Coronary artery (tissue), 2 donors: ENCODE measurements at places on chromosomes 4 and X.

- DNase-seq, result no peak
These were observed 10.4 kb downstream of the OGT start for GRCh38 chrX:71543316-71543715.

- no peak for DNase-seq
These were observed 5.0 kb downstream of the ARSD start for GRCh38 chrX:2924151-2924550.

- DNase-seq, result no peak
These were observed 298.3 kb upstream of the AGA start for GRCh38 chr4:177740563-177740962.

GRCh38 chrX:78548012-78548411 lies 111.1 kb downstream of the RTL3 start:
- no peak for DNase-seq

GRCh38 chr4:6137027-6137746 lies 63.2 kb downstream of the JAKMIP1 start:
- DNase-seq, result no peak

DNA sequence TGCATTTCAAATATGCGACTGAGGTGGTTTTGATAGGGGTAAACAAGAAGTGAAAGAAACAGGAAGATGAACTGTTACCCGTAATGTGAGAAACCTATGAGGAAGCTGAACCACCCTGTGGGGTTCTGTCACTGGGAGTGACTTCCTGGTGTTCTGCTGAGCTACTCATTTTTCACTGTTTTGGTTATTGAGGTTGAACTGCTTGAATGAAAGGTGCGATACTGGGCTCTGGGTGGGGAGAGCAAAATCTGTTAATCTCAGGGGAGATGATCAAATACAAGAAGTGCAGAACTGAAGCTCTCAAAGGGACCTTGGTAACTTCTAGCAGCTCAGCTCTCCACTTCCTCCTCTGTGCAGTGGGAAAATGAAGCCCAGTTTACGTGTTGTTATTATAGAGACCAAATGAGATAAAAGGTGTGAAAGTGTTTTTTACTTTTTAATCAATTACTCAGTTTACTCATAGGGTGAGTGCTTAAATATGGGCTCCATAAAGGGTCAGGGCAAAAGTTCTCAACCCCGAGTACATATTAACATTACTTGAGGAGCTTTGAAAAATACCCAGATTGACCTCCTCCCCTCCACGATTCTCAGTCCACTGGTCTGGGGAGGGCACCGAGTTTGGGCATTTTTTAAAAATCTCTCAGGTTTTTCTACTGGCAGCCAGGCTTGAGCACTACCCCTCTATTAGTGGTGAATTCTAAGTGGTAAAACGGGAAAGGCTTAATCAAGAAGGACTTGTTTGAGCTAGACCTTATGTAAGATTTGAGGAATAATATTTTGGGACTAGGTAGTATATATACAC lies 66.7 kb downstream of the COQ2 start:
- no peak for DNase-seq

- no peak for DNase-seq
These were observed 41.5 kb upstream of the ZXDA start for GRCh38 chrX:57951666-57952319.

GRCh38 chr4:69830560-69831269 lies 29.2 kb downstream of the SULT1E1 start:
- DNase-seq, result no peak

DNA sequence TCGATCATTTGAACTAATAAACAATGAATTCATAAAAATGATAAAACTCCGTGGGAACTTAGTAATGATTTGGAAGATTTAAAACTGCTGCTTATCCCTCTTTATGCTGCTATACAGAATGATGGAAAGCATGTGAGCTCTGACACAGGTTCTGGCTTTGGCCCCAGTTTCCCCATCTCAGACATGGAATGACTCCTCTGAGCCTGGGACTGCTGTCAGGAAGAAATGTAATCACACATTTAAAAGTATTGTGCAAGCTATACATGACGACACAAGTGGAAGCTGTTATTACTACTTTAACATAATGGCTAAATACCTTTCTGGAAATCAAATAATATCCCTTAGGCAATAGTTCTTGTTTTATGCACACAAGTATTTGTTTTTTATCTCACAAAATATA lies 161.7 kb downstream of the DCHS2 start:
- no peak for DNase-seq

GRCh38 chr4:108850219-108850649 lies 87.4 kb upstream of the ETNPPL start:
- no peak for DNase-seq

GRCh38 chr4:64306255-64306565 lies 103.0 kb downstream of the TECRL start:
- no peak for DNase-seq

DNA sequence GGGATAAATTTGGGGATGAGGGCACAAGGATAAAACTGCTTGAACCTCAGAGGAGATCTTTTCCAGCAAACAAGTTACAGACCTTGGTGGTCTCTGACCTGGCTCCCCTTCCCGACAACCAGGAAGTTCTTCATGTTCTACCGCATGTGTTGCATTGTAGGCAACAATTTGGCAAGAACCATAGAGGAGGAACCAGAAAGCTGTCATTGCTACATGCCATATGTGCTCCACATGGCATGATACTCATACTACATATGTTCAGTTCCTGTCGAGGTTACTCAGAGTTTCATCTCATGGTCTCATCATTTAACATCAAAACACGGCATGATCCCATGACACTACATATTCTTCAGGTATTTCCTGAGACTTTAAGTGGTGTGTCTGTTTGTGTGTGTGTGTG lies 235.9 kb downstream of the OR13H1 start:
- DNase-seq, result no peak
